ENCODE measurements at places on chromosomes 1 and 21.
A peak's percentile ranks its signal among the peaks of the same experiment; 100 is the strongest.

DNA sequence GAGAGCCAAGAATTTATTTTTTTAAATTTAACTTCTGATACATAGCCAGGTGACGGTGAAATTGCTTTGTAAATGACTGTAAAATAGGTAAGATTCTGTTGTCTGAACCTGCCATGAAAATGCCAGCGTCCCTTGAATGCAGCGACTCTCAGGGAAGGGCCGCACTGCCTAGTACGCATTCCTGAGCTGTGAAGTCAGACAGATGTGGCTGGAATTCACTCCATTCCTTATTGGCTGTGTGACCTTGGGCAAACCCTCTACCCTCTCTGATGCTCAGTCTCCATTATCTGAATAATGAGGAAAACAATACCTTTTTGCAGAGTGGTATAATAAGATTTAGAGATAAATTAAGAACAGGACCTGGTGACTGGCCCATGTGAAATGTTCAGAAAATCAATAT lies 167.1 kb upstream of the DAB1 start:
- DNase-seq, result no peak

DNA sequence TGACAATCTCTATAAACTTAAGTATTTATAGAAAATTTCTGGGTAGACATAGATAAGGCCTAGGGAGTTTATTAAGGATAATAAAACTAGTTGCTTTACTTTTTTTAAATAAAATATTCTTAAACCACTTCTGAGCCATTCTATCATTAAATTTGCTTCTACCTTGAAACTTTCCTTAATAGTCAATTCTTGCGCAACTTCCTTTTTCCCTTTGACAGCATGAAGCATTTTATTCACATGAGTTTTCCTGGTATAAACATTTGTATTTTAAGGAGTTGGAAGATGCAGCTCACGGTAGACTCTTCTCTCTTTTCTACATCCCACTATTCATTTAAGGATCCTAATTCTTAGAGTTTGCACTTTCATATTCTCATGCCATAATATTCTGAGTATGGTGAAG lies 75.8 kb upstream of the DPH5 start:
- DNase-seq, result no peak

- DNase-seq, result no peak
Observed at GRCh38 chr21:37560385-37560784, 193.8 kb downstream of the DYRK1A start.

- no peak for DNase-seq
Observed at GRCh38 chr1:3717041-3717714, 35.1 kb upstream of the CCDC27 start.

DNA sequence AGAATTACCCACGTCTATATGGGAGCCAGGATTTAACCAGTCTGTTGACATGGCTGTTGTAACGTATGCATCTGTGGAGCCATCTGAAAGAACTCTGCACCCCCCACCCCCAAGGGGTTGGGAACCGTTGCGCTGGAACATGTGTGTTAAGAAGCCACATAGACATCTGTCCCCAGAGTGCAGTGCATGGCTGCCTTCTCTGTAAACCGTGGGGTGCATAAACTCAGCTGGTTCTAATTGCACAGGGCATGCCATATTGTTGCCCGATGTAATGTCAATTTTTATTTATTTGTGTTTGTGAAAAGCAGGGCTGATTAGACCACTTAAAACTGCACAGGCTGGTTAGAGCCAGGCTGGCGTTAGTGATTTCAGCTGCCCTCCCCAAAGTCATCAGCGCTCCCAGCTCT lies 70.1 kb upstream of the ROR1 start:
- no peak for DNase-seq

- no peak for DNase-seq
Observed at GRCh38 chr1:226571893-226572292, 23.3 kb downstream of the STUM start.

DNA sequence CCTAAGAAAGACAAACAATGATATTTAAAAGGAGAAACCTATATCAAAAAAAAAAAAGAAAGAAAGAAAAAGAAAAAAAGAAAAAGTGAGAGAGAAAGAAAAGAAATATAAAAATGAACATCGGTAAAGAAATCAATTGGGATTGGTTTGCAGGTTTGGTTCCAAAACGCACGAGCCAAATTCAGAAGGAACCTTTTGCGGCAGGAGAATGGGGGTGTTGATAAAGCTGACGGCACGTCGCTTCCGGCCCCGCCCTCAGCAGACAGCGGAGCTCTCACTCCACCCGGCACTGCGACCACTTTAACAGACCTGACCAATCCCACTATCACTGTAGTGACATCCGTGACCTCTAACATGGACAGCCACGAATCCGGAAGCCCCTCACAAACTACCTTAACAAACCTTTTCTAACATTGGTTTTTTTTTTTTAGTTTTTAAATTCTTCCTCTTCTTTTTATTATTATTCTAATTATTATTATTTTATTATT lies 11.7 kb downstream of the LHX9 start:
- no peak for DNase-seq

GRCh38 chr1:245133995-245134715 lies 20.6 kb upstream of the KIF26B start:
- DNase-seq, result no peak

DNA sequence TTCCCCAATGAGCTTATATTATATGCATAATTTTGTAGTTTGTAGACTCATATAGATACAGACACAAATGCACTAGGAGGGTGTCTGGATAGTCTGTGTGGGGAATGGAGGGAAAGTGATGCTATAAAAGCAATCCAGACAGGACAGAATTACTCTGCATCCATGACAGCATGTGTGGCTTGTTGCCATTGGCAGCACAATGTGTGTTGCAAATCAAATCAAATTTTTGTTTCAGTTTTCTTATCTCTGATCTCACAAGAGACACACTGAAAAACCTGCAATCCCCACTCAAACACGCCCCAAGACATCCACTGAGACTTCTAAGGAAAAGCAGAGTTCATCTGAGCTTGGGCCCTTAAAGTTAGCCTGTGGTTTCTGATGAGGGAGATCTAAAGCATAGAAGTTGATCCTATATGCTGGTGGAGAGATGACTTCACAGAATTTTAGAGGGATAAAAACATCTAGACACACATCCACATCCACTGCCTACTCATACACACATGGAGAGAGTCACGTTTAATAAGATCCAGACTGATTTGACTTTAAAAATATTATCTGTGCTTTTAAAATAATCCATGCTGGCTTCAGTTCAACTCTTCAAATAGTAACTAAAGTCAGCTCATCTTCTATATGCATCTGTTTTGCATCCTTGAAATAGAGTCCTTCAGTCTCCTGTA lies 313.0 kb upstream of the PLXNA2 start:
- DNase-seq, result no peak

- DNase-seq, result no peak
Observed at GRCh38 chr1:7857985-7858384, 5.1 kb upstream of the UTS2 start.

DNA sequence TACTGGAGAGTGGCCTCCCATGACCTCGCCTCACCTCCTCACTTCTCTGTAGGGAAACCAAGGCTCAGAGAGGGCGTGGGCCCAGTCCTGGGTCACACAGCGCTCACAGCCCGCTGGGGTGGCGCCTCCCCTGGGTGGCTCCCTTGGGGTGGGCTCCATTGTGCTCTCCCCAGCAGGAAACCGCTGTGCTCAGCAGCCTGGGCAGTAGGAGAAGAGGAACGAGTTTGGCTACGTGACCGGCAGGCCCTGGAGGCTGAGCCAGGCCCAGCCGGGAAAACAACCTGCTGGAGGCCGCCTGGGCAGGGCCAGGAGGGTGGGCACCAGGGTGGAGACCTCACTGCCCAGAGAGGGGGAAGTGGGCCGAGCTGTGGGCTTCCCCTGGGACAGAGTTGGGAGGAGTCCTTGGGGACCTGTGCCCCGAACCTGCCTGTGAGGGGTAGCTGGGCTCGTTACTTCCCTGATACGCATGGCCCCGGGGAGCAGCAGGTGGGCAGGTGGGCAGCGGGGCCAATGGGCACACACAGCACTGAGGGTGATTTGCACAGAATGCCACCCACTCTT lies 15.0 kb upstream of the FAM131C start:
- no peak for DNase-seq

GRCh38 chr1:193457676-193458075 lies 271.3 kb upstream of the B3GALT2 start:
- DNase-seq, result no peak

DNA sequence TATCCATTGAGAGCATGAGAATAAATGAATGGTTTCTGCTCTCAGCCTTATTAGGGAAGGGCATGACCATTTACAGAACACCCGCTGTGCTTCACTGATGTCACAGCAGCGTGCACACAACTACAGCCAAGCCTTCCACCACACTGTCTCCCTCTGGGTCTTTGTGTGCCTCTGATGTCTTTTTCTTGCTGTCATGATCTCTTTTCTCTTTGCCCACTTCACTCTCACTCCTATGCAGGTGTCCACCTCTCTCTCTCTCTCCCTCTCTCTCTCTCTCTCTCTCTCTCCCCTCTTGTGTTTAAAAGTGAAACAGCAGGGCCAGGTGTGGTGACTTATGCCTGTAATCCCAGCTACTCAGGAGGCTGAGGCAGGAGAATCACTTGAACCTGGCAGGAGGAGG lies 232.5 kb upstream of the JUN start:
- DNase-seq, result no peak

DNA sequence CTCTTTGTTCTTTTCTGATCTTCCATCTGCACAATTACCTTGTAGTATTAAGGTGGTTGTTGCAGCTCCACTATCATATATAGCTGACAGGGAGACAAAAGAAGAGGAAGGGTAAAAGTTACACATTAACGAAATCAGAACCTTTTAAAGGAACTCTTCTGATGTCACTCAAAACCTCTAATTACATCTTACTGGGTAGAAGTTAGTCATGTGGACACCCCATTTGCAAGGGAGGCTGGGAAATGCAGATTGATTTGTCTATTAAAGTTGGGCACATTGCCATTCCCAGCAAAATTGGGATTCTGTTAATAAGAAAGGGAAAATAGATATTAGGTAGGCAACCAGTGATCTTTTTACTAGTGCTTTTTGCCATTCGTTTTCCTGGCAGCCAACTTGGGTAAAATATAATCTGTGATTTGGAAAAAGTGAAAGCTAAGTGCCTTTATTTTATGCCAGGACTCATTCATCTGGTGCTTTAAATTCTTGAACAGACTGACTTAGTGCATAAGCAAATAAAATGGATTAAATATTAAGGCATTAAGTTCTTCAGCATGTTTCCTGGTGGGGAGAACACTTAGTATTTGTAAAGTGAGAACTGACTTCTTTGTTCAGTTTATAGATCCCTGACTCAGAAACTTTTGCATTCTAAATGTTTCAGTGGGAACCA lies 71.3 kb downstream of the DNM3 start:
- no peak for DNase-seq

GRCh38 chr1:28354121-28354520 lies 15.4 kb upstream of the PHACTR4 start:
- DNase-seq, result no peak

GRCh38 chr1:43853161-43853921 lies 80.3 kb upstream of the ARTN start:
- no peak for DNase-seq

GRCh38 chr1:182630586-182630985 lies 26.4 kb upstream of the RGS16 start:
- no peak for DNase-seq

- DNase-seq, result no peak
Observed at GRCh38 chr1:150142083-150142482, 7.6 kb upstream of the PLEKHO1 start.

- no peak for DNase-seq
Observed at GRCh38 chr1:230292689-230293389, 133.3 kb downstream of the PGBD5 start.

GRCh38 chr1:235809688-235810397 lies 56.9 kb downstream of the LYST start:
- DNase-seq, result no peak

GRCh38 chr1:40921981-40922677 lies 57.4 kb upstream of the CTPS1 start:
- DNase-seq, result no peak

GRCh38 chr1:62781841-62782543 lies 1.9 kb upstream of the ATG4C start:
- no peak for DNase-seq

DNA sequence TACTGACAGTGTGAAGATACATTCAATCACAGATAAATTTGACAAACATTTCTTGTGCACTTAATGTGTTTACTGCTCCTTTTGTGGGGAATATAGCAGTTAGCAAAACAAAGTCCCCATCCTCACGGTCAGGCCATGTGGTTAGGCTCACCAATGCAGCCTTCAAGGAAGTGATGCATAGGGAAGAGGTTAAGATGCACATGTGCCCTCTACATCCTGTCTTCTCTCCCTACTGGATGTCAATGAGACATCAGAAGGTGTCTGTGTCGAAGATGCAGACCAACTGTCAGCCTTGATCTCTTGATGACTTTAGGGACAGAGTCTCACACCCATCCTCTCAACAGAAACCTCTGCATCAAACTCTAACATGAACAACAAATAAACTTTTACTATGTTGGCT lies 78.7 kb downstream of the FH start:
- no peak for DNase-seq

- no peak for DNase-seq
Observed at GRCh38 chr1:222656391-222657155, 38.7 kb downstream of the MIA3 start.

DNA sequence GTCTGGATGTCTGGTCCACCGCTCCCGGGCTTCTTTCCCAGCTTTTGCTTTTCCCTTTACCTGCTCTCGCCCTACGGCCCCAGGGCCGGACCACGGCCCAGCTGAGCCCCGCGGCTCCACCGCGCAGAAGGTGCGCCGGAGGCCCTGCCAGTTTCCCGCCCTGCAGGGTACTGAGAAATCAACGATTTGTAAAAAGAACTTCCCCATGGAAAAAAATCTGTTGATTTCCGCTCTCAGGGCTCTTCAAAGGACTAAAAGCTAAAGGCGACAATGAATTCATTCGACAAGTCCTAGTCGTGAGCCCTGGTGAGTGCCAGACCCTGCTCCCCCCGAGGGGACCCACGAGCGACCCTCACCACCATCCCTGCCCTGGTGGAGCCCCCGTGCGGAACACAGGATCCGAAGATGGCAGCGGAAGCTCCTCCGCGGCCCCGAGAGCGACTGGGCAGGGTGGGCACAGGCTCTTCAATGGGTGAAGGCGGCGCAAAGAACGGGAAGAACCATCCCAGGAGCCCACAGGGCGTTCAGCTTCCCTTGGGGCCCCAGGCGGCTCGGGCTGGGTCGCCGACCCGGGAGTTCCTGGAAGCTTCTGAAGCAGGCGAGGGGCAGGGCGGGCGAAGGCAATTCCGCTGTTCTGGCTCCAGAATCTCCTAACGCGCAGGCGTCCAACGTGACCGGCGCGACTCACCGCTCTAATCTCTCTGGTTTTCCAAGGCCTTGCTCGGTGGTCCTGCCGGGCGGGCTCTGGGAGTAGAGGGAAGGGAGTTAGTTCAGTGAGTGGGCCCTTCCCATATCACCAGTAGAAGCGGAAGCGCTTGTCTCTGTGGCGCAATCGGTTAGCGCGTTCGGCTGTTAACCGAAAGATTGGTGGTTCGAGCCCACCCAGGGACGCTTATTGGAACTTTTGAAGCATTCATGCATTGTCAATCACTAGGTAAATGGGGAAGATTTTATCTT lies 6.6 kb upstream of the RNU1-2 start:
- peak; percentile 36 for DNase-seq

DNA sequence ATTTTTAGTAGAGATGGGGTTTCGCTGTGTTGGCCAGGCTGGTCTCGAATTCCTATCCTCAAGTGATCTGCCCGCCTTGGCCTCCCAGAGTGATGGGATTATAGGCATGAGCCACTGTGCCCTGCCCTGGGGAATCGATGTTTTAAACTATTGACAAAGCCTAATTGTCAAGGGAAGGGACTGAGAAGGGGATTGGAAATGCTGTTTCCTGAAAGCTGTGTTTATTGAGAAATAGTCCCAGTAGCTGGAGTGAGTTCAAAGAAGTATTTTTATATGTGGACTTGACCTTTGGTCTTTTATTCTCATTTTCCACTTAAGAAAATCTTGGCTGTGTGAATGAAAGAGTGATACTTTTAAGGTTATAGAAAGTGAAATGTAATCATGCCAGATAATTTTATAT lies 47.5 kb downstream of the KIF1B start:
- no peak for DNase-seq
